Kidney (tissue), 22 donors: ENCODE measurements at places on chromosomes 6 and 20.
A peak's percentile ranks its signal among the peaks of the same experiment; 100 is the strongest.

DNA sequence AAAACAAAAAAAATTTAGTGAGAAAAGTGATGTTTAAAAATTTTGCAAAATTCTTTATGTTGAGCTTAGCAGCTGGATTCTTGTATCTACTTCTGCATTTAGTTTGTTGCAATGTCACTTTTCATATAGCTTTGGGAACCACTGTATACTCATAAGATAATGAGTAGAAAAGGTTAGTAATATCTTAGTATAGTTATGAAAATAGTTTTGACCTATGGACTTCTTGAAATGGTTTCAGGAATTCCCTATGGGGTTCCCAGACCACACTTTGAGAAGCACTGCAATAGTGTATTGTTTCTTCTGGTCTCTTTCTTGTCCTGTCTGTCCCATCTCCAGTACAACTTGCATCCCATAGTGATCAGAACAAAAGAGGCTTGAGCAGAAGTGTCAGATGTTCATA, 29.4 kb downstream of the PPP1R16B start:
- no peak for DNase-seq

GRCh38 chr6:70838907-70839285, 118.0 kb downstream of the B3GAT2 start:
- DNase-seq, result no peak

GRCh38 chr6:22442826-22443225, 126.5 kb upstream of the HDGFL1 start:
- DNase-seq, result no peak

DNA sequence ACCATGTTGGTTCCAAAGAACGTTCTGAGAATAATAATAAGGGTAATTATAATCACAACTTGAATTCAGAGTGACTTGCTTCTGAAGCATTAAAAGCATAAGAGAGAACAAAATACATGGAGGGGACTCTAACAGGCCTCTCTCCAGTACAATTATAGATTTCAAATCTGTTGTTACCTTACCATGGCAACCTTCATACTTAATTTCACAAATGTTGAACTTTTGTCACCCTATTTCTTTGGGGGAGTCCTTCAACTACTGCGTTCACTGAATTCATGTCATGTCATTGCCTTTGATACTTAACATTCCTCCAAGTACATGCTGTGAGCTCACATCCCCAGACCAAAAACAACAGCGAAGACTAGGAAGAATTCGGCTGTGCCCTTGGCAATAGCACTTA, 104.0 kb downstream of the MKKS start:
- no peak for DNase-seq

DNA sequence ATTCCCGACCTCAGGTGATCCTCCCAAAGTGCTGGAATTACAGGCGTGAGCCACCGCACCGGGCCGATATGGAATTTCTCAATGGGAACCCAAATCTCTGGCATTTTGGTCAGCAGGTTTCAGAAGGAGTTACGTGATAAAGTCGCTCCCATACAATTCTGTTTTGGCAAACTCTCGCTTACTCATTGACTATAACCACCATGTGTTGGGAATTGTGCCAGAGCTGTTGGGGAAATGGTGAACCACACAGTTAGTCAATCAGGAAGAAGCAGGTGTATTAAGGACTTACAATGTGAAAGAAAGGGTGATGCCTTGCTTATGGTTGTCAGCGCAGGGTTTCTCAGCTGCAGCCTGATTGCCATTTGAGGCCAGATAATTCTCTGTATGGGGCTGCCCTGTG, 410.5 kb downstream of the QKI start:
- no peak for DNase-seq

DNA sequence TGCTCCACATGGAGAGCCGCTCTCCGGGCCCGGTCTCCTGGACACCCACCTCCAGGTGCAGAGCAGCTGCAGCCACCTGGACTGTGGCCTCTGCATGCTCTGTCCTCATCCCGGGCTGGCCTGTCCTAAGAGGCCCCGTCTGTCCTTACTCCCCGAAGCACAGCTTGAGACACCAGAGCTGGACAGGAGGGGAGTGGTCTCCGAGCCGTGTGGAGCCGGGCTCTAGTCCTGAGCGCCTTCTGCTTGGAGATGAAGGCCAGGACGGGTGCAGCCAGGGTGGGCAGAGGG, 6.7 kb upstream of the NTSR1 start:
- peak; percentile 67 for DNase-seq

GRCh38 chr20:48457193-48458002, 370.4 kb downstream of the PREX1 start:
- no peak for DNase-seq

- DNase-seq, result no peak
Measured at GRCh38 chr6:126628125-126628524, 288.2 kb downstream of the CENPW start.

GRCh38 chr20:48777821-48778220, 50.0 kb downstream of the PREX1 start:
- no peak for DNase-seq
